Activated T-cell treated with anti-CD3 and anti-CD28 coated beads, Interleukin-2, amount 50 U/mL, for 72 hours (primary cell): ENCODE measurements at places on chromosomes 6 and 20.
A peak's percentile ranks its signal among the peaks of the same experiment; 100 is the strongest.

GRCh38 chr20:15834857-15835256 is 738.4 kb downstream of the KIF16B start:
- DNase-seq, result no peak

DNA sequence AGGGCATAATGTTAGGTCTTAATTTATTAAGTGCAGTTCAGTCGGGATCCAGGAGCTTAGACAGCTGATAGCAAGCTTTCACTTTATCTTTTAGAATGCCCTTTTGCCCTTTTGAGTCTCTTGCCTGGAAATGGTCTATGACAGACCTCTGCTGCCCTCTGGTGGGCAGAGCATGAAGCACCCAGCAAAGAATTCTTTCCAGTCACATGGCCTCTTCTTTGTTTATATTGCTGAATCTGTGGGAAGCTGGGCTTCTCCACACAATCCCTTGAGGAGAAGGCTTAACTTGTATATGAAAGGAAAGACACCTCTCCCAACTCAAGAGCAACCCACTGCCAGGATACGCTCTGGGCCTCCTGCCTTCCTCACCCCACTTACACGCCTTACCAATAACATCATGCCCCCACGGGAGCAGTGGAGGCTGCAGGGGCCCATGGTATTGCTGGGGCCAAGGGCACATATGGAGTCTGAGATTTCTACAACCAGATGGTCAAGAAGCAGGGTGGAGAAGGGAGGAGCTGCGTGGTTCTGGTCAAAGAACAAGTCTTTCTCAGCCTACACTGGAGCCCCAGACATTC is 20.4 kb downstream of the WFDC3 start:
- DNase-seq, result peak; percentile 82

- no peak for DNase-seq
These were observed 81.0 kb downstream of the TIAM2 start for GRCh38 chr6:155075930-155076695.

GRCh38 chr20:33019465-33020277 is 11.8 kb upstream of the BPIFB6 start:
- no peak for DNase-seq

GRCh38 chr6:157449610-157450009 is 68.6 kb downstream of the ZDHHC14 start:
- DNase-seq, result no peak
